ENCODE measurements at places on chromosomes 2 and 18.

- peak; percentile 21 for DNase-seq
Measured at GRCh38 chr2:101012706-101013181, 10.7 kb downstream of the RPL31 start.

DNA sequence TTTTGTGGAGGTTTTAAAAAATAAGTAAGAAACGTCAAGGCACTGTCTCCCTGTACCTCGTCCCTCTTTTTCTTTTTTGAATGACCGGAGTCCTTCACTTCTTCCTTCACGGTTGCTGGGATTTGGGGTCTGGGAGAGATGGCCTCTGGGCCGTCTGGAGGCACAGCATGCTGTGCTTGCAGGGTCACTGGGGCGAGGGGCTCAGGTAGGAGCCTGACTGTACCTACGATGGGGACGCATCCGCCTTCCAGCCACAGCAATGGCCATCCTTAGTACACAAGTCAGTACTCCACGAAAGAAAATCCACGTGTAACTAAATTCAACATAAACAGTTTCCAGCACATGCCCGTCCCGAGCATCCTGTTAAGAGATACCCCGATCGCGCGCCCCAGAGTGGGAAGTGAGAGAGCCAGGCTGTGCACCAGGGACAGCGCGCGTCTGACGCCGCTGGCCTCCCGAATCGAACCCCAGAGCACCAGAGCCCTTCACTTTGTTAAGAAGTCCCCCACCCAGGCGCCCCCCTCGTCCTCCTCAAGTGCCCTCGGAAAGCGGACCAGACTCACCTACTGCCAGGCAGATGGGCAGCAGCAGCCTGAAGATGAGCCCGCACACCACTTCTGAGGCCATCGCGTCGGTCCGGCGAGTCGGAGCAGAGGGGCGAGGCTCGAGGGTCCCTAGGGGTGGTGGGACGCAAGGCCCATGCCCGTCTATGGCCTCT, 1.2 kb downstream of the PIEZO2 start:
- no peak for DNase-seq

GRCh38 chr2:97715951-97716694, 2.7 kb downstream of the ZAP70 start:
- no peak for DNase-seq

- no peak for DNase-seq
Measured at GRCh38 chr2:174780191-174780840, 16.0 kb upstream of the CHRNA1 start.

GRCh38 chr2:122681626-122682025, 926.2 kb downstream of the TSN start:
- DNase-seq, result no peak

DNA sequence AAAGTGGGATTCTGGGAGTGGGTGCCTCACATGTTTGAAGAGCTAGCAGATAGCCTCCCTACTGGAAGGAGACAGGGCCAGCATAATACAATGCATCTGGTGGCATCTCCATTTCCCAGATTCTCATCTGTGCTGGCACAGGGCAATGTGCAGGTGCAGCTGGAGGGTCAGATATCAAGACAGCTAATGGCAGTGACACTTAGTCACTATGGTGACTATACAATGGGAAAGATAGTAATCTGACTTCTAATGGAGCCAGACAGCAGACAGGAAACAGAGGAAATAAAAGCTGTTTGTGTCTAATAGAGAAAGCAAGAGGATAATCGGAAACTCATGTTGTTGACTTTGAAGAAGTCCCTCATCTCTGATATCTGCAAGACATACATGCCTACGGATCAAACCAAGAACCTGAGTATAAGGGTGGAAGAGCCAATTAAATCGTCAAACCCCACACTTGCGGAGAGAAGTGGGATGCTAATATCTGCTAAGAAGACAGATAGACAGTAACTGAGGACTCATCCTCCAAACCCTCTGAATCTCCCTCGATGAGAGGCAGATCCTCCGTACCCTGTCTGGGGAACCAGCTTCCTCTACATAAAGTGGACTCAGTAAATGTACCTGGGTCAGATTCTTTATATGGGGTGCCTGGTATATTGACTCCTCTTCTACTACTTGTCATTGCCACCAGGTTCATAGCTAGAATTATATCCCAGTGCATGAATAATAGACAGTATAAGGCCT, 692.7 kb downstream of the SOCS6 start:
- no peak for DNase-seq

DNA sequence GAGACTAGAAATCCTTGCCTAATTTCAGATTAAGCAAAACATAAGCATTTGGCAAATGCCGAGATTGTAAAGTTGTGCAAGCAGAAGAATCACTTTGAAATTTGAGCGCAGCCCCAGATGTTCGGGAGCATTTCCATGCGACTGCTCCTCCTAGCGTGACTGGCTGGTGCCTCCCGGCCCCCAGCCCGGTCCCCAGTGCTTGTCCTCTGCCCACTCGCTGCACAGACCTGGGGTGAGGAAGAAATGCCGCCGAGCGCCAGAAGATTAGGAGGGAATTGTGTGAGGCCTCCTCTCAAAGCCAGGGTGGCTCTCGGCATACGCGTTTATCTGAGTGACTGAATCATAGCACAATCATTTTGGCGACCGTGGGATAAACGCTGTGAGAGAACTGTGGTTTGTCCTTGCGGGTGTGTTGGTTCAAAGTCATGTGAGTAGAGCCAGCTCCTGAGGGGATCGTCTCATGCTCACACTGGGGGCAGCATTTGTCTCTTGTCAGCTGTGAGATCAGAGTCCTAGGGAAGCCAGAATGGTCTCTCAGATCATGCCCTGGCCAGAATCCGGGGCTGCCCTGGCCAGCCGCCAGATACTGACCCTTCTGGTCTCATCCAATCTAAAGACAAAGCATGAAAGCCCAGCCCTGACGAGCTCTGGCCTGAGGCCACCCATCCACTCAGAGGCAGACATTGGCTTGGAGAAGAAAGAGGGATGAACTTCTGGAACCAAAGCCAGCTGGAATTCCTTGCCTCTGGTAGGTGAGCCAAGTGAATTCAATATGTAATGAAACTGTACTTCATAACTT, 189.3 kb downstream of the SH3RF3 start:
- DNase-seq, result no peak

- DNase-seq, result no peak
Measured at GRCh38 chr2:17652681-17653394, 100.8 kb downstream of the SMC6 start.

Data from stimulated activated CD4-positive, alpha-beta T cell treated with anti-CD3 and anti-CD28 coated beads, TNF-alpha, amount 100 ng/mL, for 24 hours (primary cell).